ENCODE measurements at places on chromosomes 11 and 22. TPM values are rescaled to one million over a fixed set of nuclear protein-coding genes. Genes with fewer than 3 reads are reported as not detected.

- no peak for DNase-seq
- no peaks in the 10 kb centered on the region for H3K36me3 ChIP-seq
- no peaks in the 10 kb centered on the region for H3K27me3 ChIP-seq
- H3K27ac ChIP-seq, result no peak overlapping the region
- no peak overlapping the region for H3K4me3 ChIP-seq
These were observed 28.4 kb upstream of the CACNG2 start for GRCh38 chr22:36731916-36732315.

GRCh38 chr11:96055706-96056387 lies 131.9 kb upstream of the MTMR2 start:
- peak overlapping the region; percentile 7 for H3K27ac ChIP-seq
- no peak overlapping the region for H3K4me3 ChIP-seq
- peak; percentile 7 for DNase-seq
- H3K4me1 ChIP-seq, result peaks cover 55% of the 10 kb centered on the region
- no peaks in the 10 kb centered on the region for H3K27me3 ChIP-seq

GRCh38 chr11:64853709-64854108 lies 9.3 kb upstream of the CDC42BPG start:
- no peak overlapping the region for H3K4me3 ChIP-seq
- no peaks in the 10 kb centered on the region for H3K27me3 ChIP-seq
- H3K4me1 ChIP-seq, result peaks cover 49% of the 10 kb centered on the region
- DNase-seq, result no peak
- peaks cover 17% of the 10 kb centered on the region for H3K36me3 ChIP-seq

Gene MMP11
- total RNA-seq, result 8.9 TPM

Gene LINC01488
- total RNA-seq, result 0.14 TPM

Gene TMEM132A
- 32.9 TPM for total RNA-seq

Gene IL17REL
- not detected for total RNA-seq
